ENCODE measurements at places on chromosomes 1 and 21.

- DNase-seq, result no peak
Observed at GRCh38 chr1:181918880-181919525, 142.5 kb downstream of the ZNF648 start.

GRCh38 chr1:111989531-111990025 lies at the start of gene KCND3:
Gene KCND3, minus strand, starts transcription at chr1:111989668.
- peak; percentile 16 for DNase-seq

DNA sequence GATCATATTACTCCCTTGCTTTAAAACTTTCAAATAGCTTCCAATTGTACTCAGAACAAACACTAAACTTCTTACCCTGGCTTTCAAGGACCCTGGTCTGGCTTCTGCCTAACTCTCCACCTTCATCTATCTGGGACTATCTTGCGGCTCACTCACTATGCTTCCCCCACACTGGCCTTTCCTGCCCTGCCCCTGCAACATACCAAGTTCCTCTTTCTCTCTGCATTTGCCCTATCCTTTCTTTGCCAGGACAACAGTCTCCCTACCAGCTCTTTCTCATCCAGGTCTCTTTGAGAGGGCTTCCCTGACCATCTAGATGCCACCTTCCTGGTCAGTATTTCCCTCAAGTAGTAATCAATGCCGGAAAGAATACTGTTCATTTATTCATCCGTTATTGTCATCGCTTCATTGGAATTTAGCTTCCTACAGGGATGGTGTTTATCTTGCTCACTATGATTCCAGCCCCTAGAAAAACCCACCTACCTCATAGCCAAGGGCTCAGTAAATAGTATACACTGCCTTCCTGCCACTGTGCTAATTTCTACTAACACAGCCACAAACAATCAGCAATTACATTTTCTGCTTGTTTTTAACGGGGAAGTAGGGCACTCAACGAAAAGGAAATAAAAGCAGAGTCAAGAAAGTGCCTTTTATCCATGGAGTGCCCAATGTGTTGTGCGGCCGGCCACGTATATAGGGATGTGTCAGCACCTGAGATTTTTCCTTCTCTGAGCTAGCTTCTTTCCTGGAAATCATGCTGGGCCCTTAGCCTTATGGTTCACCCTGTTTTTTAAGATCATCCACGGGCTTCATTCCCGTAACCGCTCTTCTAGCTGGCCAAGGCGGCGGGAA lies 521 bp upstream of the CDC7 start:
- no peak for DNase-seq

GRCh38 chr1:98351561-98351960 lies 310.0 kb upstream of the SNX7 start:
- DNase-seq, result no peak

GRCh38 chr1:52842643-52843310 lies at the start of gene ZYG11A:
Gene ZYG11A, plus strand, starts transcription at chr1:52842760. Its CDS starts 124 bp downstream, at chr1:52842884.
- peak; percentile 82 for DNase-seq

GRCh38 chr1:214899908-214900460 lies 182.6 kb upstream of the KCNK2 start:
- no peak for DNase-seq

GRCh38 chr1:19220991-19221390 lies 10.9 kb upstream of the UBR4 start:
- no peak for DNase-seq

Measured in activated naive CD4-positive, alpha-beta T cell treated with anti-CD3 and anti-CD28 coated beads, Interleukin-2, amount 50 U/mL, for 72 hours (primary cell).